Urinary bladder (tissue), 4 donors: ENCODE measurements at places on chromosomes 3 and 15. TPM values are rescaled to one million over a fixed set of nuclear protein-coding genes. Genes with fewer than 3 reads are reported as not detected.

ANKRD63 gene
- polyA plus RNA-seq = not detected

GASK1A gene
- polyA plus RNA-seq = 10.5 TPM

ITPKA gene
- 2.0 TPM for polyA plus RNA-seq

DAPK2 gene
- polyA plus RNA-seq = 1.3 TPM

HRG gene
- 0.46 TPM for polyA plus RNA-seq

CSTA gene
- polyA plus RNA-seq = 12.4 TPM

ALPK3 gene
- 4.3 TPM for polyA plus RNA-seq

FAM81A gene
- 0.48 TPM for polyA plus RNA-seq

KCTD6 gene
- polyA plus RNA-seq = 10.7 TPM

TGM5 gene
- polyA plus RNA-seq = 0.16 TPM

FBXW12 gene
- not detected for polyA plus RNA-seq

CCR1 gene
- 7.3 TPM for polyA plus RNA-seq
